ENCODE measurements at places on chromosomes 13 and 19.
A peak's percentile ranks its signal among the peaks of the same experiment; 100 is the strongest.

DNA sequence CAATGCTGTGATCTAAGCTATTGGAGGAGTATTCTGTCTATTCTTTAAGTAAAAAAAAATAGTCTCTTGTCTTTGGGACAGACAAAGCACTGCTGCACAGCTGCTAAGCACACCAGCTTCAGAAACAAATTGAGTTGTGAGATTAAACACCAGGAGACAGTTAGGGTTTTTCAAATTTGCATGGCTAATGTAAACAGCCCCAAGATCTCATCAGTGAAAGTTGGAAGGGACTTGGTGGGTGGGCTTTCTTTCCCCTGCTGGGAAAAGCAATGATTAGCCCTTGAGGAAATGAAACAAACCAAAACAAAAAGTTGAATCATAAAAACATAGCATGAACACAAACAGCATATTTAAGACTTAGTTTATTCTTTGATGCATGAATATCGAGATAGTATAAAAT, 143.6 kb upstream of the SLITRK1 start:
- no peaks in the 10 kb centered on the region for H3K4me1 ChIP-seq
- H3K36me3 ChIP-seq, result no peaks in the 10 kb centered on the region
- H3K27ac ChIP-seq, result no peak overlapping the region

DNA sequence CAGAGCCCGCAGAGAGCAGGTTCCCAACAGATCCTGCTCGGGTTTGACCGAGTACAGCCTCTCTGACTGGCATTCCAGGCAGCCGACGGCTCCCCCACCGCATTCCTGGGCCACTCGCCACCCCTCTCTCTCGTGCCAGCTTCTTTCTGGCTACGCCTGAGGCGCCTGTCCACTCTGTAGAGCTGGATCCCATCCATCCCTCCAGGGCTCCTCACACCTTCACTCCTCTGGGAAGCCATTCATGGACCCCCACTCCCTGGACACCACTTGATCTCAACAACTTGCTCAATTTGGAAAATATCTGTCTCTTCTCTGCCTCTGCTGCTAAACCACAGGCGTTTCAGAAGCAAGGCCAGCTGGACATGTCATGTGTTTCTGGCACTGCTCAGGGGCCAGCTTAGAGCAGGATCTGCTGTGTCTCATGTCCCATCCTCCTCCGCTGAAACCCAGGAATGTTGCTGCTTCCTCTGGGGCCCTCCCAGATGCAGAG, 30.6 kb upstream of the ATP1A3 start:
- H3K27me3 ChIP-seq, result no peaks in the 10 kb centered on the region
- DNase-seq, result no peak
- H3K4me3 ChIP-seq, result no peak overlapping the region
- H3K4me1 ChIP-seq, result no peaks in the 10 kb centered on the region
- H3K36me3 ChIP-seq, result no peaks in the 10 kb centered on the region
- H3K27ac ChIP-seq, result no peak overlapping the region

DNA sequence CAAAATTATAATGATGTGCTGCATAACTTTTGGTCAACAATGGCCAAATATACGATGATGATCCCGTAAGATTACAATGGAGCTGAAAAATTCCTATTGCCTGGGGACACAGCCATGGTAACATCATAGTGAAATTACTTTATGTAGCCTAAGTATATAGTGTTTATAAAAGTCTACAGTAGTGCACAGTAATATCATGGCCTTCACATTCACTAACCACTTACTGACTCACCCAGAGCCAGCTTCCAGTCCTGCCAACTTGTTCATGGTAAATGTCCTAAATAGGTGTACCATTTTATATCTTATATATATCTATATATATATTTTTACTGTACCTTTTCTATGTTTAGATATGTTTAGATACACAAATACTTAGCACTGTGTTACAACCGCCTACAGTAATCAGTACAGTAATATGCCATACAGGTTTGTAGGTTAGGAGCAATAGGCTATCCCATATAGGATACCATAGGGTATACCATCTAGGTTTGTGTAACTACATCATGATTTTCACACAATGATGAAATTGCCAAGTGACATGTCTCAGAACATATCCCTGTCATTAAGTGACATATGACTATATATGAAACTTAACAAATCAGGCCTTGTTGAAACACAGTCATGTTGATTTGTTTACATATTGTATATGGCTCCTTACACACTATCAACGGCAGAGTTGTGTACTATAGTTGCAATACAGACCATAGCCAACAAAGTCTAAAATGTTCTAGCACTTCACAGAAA, 23.7 kb downstream of the DIS3 start:
- H3K27ac ChIP-seq, result no peak overlapping the region
- no peak overlapping the region for H3K4me3 ChIP-seq
- no peaks in the 10 kb centered on the region for H3K4me1 ChIP-seq
- DNase-seq, result no peak
- H3K27me3 ChIP-seq, result no peaks in the 10 kb centered on the region
- peaks cover 73% of the 10 kb centered on the region for H3K36me3 ChIP-seq

DNA sequence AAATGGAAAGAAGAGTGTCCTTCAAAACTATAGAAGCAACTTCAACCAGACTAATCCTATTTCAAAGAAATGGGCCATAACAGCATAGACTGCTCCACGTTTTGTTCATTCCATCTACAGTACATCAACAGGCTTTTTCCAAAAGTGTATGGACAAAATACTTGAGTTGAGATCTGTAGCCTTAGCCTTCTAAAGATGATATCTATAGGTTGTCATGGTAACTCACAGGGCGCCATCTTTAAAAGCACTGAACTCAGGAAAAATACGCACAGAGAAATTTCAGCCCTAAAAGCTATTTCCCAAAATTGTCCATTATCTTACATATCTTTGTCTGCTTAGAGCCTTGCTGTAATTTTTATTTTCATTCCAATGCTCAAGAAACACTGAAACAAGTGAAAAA, 439.4 kb upstream of the NBEA start:
- H3K4me3 ChIP-seq, result no peak overlapping the region
- no peak overlapping the region for H3K27ac ChIP-seq
- H3K27me3 ChIP-seq, result no peaks in the 10 kb centered on the region
- H3K4me1 ChIP-seq, result no peaks in the 10 kb centered on the region

GRCh38 chr13:27349458-27349857, 75.0 kb upstream of the GTF3A start:
- no peak for DNase-seq
- no peaks in the 10 kb centered on the region for H3K36me3 ChIP-seq

- H3K27me3 ChIP-seq, result no peaks in the 10 kb centered on the region
- peak overlapping the region; percentile 92 for H3K27ac ChIP-seq
- no peaks in the 10 kb centered on the region for H3K36me3 ChIP-seq
- peaks cover 24% of the 10 kb centered on the region for H3K4me1 ChIP-seq
- peak; percentile 58 for DNase-seq
- H3K4me3 ChIP-seq, result peak overlapping the region; percentile 93
Measured at GRCh38 chr19:10654610-10655456, 687 bp downstream of the ILF3 start.

DNA sequence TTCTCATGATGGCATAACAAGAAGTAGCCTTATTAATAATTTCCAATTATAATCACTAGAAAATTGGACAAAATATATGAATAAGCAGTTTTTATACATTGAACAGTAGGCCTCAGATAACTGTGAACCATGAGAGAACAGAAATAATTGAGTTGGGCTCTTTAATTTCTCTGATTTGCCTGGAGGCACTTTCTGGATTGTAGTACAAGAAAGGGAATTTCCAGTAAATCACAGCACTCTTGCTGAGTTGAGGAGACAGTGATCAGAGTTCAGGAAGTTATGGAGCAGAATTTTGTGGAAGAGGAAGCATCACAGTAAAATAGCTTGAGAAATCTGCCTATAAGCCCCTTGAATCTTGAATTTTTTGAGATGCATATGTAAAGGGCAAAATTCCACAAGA, 216.2 kb downstream of the MAB21L1 start:
- H3K4me3 ChIP-seq, result no peak overlapping the region
- no peak overlapping the region for H3K27ac ChIP-seq
- DNase-seq, result no peak
- H3K4me1 ChIP-seq, result no peaks in the 10 kb centered on the region
- H3K27me3 ChIP-seq, result no peaks in the 10 kb centered on the region

GRCh38 chr19:7540761-7541474, 5.4 kb downstream of the PNPLA6 start:
- H3K27ac ChIP-seq, result no peak overlapping the region
- H3K4me1 ChIP-seq, result no peaks in the 10 kb centered on the region
- peaks cover 47% of the 10 kb centered on the region for H3K36me3 ChIP-seq
- no peaks in the 10 kb centered on the region for H3K27me3 ChIP-seq
- no peak overlapping the region for H3K4me3 ChIP-seq

GRCh38 chr13:48165727-48166126, 67.3 kb upstream of the ITM2B start:
- DNase-seq, result no peak
- no peaks in the 10 kb centered on the region for H3K27me3 ChIP-seq
- no peak overlapping the region for H3K4me3 ChIP-seq
- H3K36me3 ChIP-seq, result no peaks in the 10 kb centered on the region
- no peak overlapping the region for H3K27ac ChIP-seq

GRCh38 chr13:25319771-25320170, 18.3 kb downstream of the NUP58 start:
- no peak for DNase-seq
- H3K27ac ChIP-seq, result no peak overlapping the region
- H3K4me1 ChIP-seq, result no peaks in the 10 kb centered on the region
- H3K27me3 ChIP-seq, result no peaks in the 10 kb centered on the region

DNA sequence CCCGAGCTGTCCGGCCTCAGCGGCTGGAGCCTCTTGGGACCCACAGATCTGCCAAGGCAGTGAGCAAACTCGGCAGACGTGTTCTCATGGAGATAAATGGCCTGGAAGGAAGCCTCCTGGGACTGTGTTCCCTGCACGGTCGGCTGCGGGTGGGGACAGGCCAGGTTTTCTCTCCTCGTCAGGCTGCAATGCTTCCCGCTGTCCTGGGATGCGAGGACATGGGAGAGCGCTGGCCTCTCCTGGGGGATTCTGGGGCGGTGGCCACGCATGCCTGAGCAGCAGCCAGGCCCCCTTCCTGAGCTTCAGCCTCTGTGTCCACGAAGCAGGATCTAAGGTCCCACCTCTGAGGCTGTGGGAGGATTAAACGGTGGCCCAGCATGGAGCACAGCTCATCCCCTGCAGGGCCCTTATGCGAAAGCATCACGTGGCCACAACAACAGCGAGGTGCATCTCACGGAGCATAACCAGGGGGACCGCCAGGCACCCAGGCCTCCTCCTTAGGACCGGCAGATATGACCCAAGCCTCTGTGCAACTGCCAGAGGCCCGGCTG, 21.2 kb upstream of the C13orf46 start:
- peak; percentile 40 for DNase-seq
- H3K27me3 ChIP-seq, result no peaks in the 10 kb centered on the region
- H3K27ac ChIP-seq, result no peak overlapping the region
- no peaks in the 10 kb centered on the region for H3K4me1 ChIP-seq

- H3K4me3 ChIP-seq, result no peak overlapping the region
- no peaks in the 10 kb centered on the region for H3K4me1 ChIP-seq
Measured at GRCh38 chr13:99418103-99418842, 83.0 kb upstream of the TM9SF2 start.

DNA sequence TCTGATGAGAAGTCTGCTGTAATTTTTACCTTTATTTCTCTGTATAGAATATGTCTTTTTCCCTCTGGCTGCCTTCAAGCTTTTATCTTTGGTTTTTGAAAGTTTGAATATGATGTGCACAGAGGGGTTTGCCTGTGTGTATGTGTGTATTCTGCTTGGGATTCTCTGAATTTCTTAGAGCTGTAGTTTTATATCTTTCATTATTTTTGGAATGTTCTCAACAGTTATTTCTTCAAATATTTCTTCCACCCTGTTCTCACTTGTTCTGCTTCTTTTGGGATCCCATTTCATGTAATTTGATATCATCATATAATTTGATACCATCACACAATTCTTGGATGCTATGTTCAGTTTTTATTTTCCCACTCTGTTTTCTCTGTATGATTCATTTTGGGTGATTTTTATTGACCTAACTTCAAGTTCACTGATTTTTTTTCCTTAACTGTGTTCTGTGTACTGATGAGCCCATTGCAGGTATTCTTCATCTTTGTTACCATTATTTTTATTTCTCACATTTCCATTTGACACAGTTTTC, 7.5 kb downstream of the COG3 start:
- DNase-seq, result no peak
- H3K27ac ChIP-seq, result no peak overlapping the region
- H3K36me3 ChIP-seq, result no peaks in the 10 kb centered on the region
- peaks cover 21% of the 10 kb centered on the region for H3K4me1 ChIP-seq

DNA sequence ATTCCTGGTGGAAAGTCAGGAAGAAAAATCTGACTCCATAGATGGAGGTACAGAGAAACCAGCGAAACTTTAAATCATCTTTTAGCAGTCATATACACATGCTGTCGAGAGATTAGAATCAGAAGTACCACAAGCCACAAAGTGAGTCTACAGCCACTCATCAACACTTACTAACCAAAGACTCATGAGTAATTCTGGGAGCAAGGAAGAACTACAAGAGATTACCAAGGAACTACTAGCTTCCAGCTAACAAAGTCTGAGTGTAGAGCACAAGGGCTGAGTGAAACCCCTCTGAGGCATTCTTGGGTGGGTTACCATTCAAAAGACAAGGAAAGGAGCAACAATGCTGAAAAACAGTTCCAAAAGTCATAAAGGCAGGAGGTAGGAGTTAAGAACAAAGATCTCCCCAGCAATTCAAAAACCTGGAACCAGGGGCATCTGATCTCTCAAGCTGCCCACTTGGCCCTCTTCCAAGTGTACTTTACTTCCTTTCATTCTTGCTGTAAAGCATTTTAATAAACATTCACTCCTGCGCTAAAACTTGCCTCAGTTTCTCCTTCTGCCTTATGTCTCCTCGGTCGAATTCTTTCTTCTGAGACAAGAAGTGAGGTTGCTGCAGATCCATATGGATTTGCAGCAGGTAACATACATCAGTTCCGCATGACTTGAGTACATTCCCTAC, 13.0 kb downstream of the RBM26 start:
- no peaks in the 10 kb centered on the region for H3K27me3 ChIP-seq
- H3K27ac ChIP-seq, result no peak overlapping the region
- no peaks in the 10 kb centered on the region for H3K36me3 ChIP-seq

DNA sequence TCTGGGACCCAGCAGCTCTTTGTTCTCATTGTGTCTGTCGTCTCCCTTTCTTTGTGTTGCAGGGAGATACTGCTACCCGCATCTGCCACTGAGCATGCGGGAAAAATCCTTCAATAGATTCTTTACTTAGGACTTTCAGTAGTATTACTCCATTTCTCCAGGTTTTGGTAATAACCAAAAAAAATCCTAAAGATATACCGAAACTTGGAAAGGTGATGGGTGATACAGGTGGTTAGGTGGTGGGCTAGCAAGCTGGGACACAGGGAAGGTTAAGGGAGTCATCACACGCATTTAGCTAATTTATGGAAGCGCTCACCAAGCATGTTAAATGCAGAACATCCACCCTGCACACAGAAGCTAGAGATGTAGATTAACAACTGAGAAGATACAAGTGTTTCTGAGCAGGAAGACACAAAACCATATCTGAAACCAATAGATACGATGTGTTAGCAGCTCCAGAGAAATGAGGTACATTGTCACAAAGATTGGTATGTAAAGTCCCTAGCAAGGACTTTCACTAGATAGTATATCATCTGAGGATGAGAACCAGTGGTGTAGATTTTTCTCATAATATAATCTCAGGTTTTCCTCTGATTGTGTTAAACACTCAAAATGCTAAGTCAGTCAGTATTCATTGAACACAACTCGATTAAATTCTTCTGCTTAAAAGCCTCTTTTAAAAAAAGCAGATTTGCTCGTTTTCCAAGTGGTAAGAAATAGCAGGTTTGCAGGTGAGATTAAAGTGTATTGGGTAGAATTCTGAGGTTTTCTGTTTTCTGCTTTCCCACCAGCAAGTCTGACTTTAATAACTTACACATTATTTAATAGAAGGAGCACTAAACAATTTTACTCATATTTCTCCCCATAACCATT, 1.2 kb upstream of the SLAIN1 start:
- no peak for DNase-seq
- no peak overlapping the region for H3K27ac ChIP-seq
- H3K4me3 ChIP-seq, result no peak overlapping the region
- peaks cover 27% of the 10 kb centered on the region for H3K4me1 ChIP-seq

All from right lobe of liver (tissue), 6 donors.